ENCODE measurements at places on chromosomes 5 and 9.
A peak's percentile ranks its signal among the peaks of the same experiment; 100 is the strongest.

- DNase-seq = no peak
Measured at GRCh38 chr9:5441043-5441442, 3.3 kb upstream of the PLGRKT start.

- DNase-seq = no peak
Measured at GRCh38 chr5:74201334-74202081, 439.0 kb downstream of the ENC1 start.

- DNase-seq = no peak
Measured at GRCh38 chr9:130998597-130999244, 10.3 kb upstream of the LAMC3 start.

DNA sequence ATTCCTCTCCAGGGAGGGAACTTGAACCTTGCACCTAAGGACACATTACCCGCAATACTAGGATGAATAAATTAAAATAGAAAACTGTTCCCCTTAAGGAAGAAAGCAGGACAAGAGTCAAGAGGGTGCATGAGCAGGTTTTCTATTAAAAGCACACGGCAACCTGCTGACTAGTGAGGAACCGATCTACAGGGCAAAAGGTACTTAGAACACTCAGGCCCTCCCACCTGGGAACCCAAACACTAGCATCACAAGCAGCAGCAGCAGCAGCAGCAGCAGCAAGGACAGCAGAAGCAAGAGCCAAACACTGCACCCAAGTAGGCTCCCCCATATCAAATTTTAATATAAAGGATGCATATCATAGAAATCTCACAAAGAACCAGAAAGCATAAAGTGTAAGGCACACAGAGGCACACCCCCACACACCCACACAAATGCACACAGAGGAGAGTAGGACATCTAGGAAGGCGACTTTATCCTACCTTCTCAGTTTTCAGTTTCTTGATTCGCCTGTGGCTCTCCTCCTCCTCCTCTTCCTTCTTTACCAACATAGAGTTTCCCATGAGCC lies 2.8 kb downstream of the ZNF608 start:
- no peak for DNase-seq

DNA sequence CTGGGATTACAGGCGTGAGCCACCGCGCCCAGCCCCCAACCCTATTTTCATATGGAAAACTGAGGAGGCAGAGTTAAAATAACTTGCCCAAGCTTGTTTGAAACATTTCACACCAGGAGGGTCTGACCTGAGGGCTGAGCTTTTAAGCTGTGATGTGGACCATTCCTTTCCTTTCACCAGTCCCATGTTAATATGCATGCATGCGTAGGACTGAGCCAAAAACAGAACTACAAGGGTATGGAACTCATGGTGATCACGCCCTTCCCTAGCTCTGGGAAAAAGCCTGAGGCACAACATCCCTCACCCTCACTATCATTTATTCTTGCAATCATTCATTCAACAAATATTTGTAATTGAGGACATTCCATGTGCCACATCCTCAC lies 87.4 kb upstream of the FAM169A start:
- DNase-seq = no peak

DNA sequence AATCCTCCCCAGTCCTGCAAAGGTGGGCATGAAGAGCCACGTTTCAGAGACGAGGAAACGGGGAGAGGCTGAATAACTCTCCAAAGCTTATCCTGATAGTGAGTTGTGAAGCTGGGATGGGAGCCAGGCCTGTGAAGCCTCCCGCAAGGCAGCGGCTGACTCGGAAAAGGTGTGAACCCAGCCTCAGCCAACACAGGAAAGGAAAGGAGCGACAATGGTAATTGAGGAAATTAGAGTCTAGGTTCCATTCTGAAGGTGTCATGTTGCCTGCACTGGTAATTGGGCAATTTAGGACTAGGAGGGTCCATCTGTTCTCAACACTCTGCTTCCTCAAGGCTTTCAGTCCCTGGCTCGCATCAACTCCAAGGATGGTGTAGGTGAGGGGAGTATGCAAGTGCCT lies 83.4 kb downstream of the LIFR start:
- DNase-seq = no peak

GRCh38 chr5:71880536-71880935 lies 161.5 kb downstream of the CARTPT start:
- no peak for DNase-seq

DNA sequence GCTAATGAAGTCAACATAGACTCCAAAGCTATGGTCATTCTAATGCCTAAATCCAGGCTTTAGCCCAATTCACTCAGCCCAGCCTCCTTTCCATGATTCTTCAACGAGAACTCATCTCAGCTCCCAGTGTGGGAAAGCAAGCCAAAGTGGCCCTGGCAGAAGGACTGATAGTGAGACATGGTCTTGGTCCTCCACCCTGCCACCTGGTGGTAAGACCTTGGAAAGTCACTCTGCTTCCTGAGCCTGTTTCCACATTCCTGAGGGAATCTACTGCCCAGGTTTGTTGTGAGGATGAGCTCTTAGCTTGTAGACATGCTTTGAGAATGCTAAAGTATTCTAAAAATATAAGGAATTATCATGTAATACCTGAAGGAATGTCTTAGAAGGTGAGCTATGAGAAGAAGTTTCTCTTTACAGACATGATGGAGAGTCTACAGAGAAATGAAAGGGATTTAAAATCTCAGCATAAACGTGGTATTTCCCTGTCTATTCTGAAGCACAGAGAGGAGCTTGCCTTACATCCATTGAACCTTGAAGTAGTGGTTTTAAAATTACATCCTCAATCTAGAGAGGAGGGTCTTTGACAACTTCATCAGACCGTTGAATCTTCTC lies 173.5 kb downstream of the TRIM32 start:
- peak; percentile 33 for DNase-seq

- DNase-seq = no peak
Measured at GRCh38 chr9:134325096-134325812, 1.0 kb upstream of the RXRA start.

DNA sequence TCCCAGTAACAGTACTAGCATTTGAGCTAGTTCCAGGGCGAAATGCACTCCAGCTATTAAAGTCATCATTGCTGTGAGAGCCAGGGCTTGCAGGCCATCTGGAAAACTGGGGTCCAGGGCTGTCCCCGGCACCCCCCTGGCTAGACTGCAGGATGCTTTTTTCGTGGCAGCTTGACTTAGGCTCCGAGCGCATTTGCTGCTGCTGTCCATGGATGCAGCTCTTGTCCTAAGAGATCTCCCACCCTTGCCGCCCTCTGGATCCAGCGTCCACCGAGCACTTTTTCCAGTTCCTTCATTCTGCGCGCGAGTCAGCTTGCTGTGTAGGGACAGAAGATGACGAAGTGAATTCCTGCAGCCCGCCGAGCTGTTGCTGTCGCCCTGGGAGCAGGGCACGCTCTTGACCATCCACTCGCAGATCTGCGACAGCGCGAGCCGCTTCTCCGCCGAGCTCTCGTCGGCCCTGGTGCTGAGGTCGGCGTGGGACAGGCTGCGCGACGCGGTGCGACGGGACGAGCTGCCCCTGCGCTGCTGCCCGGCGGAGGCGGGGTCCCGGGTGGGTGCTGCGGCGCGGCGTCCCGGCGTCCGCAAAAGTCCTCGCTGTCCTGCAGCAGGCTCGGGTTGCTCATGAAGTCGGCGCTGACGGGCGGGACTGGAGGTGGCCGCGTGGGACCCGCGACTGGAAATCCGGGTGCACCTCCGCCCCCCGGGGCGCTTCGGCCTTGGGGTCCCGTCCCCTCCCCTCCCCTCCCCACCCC lies 30.7 kb downstream of the OR2V1 start:
- DNase-seq = no peak

DNA sequence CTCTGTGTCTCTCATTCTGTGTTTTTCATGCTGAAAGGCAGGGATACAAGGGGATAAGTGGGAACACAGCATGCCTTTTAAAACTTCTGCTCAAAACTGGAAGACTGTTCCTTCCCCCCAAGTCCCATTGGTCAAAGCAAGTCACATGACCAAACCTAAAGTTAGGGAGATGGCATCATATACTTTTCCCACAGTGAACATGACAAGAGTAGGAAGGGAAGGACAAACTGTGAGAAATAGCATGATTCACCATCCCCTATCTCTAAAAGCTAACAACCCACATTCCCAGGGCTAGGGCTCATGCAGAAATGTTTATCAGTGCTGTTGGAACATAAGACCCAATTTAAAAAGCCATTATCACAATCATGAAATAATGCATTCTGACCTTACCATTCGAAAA lies 24.2 kb upstream of the SHISAL2B start:
- DNase-seq = peak; percentile 20

DNA sequence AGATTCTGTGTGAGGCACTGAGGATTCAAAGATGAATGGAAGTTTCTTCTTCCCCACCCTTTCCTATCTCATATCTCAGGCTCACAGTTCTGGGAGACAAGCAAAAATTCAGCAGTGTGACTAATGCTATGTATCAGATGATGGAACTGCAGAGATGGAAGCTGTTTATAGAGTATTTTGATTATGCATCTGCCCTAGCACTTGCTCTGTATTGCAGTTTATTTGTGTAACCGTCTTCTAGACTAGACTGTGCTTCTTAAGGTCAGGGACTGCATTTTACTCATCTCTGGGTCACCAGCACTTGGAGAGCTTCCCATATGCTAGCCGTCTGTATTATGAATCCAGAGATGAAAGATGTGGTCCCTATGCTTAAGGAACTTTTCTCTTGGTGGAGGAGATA lies 12.6 kb downstream of the CAVIN4 start:
- DNase-seq = peak; percentile 27

GRCh38 chr9:7223981-7224380 lies 466.2 kb downstream of the KDM4C start:
- DNase-seq = no peak

DNA sequence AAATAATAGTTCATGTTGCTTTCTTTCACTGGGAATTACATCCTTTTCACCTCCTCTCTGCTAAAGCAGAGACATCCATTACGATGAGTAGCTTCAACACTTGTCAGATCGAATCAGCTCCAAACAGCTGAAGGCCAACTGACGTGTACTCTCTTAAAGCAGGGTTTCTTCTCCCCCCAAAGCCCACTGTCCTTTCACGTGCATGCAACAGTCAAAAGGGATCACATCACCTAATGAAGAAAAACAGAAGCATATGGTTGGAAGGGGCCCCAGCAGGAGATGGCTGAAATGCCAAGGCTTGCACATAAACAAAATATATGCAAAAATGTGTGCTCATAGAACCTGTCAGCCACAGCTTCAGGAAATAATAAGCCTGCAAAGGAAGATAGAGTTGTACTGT lies 421.6 kb downstream of the ANXA1 start:
- DNase-seq = no peak

- DNase-seq = no peak
Measured at GRCh38 chr9:126152622-126153362, 173.8 kb upstream of the MVB12B start.

DNA sequence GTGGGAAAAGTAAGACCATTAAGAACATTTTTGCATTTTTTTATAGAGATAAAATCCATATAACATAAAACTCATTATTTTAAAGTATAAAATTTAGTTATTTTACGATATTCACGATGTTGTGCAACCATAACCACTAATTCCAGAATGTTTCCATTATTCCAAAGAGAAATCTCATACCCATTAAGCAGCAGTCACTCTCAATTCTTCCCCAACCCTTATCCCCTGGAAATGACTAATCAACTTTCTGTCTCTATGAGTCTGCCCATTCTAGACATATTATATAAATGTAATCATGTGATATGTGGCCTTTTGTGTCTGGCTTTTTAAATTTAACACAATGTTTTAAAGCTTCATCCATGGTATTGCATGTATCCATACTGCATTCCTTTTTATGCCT lies 115.6 kb upstream of the ADAMTSL1 start:
- DNase-seq = no peak

- DNase-seq = peak; percentile 17
Measured at GRCh38 chr5:91641730-91642350, 258.7 kb upstream of the ARRDC3 start.

DNA sequence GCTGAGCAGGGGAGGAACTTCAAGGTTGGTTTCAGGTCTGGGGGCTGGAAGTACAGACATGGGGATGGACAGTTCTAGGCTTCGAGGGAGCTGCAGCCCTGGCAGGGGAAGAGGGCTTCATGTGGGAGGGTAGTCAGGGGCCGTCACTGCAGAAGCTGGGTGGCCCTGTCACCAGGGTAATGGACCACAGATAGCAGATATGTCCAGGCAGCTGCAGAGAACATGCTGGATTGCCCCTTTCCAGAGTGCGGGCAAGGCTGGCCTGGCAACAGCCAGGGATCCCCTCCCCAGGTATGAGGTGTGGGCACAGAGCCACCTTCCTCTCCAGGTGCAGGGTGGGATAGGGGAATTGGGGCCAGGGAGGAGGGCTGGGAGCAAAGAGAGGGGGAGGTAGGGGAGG lies 206.5 kb downstream of the GADD45G start:
- no peak for DNase-seq

DNA sequence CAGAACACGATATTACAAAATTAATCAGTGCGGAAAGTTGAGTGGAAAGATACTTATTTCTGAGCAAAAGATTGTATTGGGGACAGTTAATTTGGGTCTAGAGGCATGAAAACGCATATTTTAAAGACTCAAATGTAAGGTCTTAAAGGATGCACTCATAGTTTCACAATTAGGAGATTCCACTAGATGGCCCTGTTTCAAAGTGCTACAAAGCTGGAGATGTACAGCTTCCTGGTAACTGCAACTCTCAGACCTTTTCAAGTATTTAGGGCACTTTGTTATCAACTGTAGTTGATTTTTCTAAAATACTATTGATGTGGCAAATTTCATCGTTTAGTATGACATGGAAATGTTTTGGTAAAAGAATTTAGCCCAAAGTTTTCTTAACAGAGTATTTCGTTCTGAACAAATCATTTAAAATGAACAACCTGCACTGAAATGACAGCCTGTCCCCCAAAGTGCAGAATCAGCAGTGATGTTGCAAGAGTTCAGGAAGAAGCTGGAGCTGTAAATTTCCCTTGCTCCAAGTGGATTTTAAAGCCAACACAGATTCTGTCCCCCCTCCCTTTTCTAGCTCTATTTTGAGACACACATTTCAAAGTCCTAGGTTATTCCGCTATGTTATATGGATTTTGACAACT lies 16.2 kb upstream of the NDUFB6 start:
- no peak for DNase-seq

DNA sequence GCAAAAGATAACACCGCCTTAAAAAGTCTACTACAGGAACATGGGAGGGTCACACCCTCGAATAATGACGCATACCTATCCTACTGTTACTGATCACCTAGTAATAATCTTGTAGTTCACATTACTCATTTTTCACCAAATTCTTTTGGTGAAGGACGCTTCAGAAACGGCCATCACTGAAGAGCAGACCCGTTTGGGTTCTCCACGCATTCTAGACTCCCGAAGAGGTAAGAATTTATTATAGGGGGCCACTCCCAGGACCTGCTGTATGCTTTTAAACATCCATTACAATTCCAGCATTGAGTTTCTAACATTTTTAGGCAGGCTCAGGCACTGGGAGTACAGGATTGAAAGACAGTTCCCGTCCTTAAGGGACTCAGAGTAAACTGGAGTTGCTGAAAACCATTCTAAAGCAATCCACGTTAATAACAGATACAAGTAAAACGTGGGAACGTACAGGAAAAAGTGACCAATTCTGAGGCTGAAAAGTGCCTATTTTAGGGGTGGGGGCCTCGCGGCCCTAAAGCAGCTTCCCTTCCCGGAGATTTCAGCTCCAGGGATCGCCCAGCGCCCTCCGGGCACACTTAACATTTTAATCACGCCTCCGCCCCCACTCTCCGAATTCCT lies at the start of gene FER:
Gene FER, plus strand, starts transcription at position 124 of the 627 bp plus-strand sequence. CDS start 50,286 bp downstream, outside the sequence.
- DNase-seq = peak; percentile 28

GRCh38 chr5:150116667-150117400 lies 30.5 kb upstream of the CSF1R start:
- DNase-seq = no peak

Measured in amniotic stem cell (primary cell).